ENCODE measurements at places on chromosomes 4 and X. TPM values are rescaled to one million over a fixed set of nuclear protein-coding genes. Genes with fewer than 3 reads are reported as not detected.

The NWD2 gene
- not detected for total RNA-seq

DNA sequence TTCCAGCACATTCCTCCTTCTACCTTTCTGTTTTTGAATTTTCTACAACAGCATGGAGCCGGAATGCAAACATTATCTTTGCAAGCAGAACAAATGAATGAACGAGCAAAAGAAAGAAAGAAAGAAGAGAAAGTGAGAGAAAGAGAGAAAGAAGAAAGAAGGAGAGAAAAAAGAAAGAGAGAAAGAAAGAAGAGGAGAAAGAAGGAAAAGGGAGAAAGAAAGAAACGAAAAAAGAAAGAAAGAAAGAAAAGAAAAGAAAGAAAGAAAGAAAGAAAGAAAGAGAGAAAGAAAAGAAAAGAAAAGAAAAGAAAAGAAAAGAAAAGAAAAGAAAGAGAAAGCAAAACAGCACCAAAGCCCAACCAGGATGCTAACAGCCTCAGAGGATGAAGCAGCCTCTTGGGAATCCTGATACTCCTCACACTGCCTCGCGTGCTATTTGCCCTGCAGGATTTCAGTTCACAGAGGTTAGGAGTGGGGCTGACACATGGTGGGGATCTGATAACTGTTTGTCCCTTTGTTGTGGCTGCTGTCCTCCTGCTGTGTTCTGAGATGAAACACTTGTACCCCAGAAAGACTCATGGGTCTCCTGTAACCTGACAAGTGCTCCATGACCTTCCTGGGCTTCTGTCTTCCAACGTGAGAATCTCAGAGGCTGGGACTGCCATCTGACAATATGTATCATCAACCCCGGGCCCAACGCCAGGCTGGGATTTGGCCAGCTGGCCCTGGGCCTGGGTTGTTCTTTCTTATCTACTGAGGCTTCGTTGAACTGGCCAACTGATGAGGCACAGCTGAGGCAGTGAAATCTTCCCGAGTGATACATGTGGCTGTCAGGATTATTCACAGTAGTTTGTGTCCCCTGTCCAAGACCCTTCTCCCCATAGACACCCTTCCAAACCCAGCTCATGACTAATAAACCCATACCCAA is 61.0 kb downstream of the SEPSECS start:
- H3K36me3 ChIP-seq: no peaks in the 10 kb centered on the region
- H3K4me3 ChIP-seq: no peak overlapping the region
- peaks cover 9% of the 10 kb centered on the region for H3K4me1 ChIP-seq
- DNase-seq: no peak
- no peaks in the 10 kb centered on the region for H3K27me3 ChIP-seq

DNA sequence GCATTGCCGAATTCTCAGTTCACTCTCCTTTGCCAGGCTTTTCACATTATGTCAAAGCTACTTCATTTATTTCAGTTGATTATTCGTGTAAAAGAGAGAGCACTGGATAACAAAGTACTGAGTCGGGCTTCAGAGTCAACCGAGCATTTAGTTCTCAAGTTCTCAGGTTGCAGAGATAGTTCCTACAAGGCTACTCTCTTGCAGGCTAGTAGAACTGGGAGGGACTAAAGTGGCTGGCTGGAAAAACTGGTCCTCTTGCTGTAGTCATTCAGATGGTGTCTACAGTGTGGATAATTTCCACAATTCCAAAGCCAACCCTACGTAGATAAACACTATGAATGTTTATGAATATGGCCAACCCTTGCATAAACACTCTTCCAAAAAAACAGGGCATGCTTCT is 4.6 kb upstream of the CCNG2 start:
- H3K4me3 ChIP-seq: no peak overlapping the region
- H3K4me1 ChIP-seq: peaks cover 39% of the 10 kb centered on the region

GRCh38 chr4:79472693-79473438 is 64.8 kb upstream of the GK2 start:
- DNase-seq: no peak
- no peaks in the 10 kb centered on the region for H3K36me3 ChIP-seq
- no peak overlapping the region for H3K27ac ChIP-seq
- H3K27me3 ChIP-seq: no peaks in the 10 kb centered on the region
- no peaks in the 10 kb centered on the region for H3K4me1 ChIP-seq

The P2RY4 gene
- total RNA-seq: 0.95 TPM
